ENCODE measurements at places on chromosomes 4 and X.

- peak; percentile 22 for DNase-seq
Measured at GRCh38 chr4:6840062-6840976, 57.8 kb downstream of the KIAA0232 start.

DNA sequence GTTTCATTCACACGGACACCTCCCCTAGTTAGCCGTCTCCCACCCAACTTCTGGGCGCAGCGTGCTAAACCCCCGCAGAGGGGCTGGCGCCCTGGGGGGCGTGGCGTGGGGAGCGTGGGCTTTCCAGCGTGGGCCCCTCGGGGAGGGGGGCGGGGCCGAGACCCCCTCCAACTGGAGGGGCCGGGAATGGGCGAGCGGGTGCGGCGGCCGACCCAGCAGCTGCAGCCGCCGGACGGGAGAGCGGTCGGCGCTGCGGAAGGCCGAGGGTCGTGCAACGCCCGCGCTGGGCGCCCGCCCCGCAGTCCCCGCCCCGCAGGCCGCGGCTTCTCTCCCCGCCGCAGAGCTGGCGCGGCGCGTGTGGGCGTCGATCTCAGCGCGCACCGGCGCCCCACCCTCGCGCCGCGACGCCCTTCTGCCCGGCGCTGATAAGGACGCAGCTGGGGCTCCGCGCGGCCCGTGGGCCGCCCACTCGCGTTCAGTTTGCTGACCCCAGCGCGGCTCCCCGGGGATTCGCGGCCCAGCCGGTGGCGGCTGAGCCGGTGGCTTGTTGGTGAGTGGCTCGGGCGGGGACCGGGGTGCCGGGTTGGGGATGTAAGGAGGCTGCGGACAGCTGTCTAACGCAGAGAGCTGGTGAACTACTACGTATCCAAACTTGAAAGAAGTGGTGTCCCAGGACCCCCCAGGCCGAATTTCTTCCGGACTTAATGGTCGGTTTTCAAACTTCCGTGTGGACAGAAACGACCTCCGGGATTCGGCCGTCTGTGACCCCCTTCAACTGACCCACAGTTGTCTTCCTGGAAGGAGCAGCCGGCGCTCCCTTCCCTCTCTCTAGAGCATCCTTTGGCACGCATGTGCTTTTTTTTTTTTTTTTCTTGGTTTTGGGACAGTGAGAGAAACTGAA lies 1.5 kb downstream of the FHDC1 start:
- DNase-seq = peak; percentile 77

- DNase-seq = no peak
Measured at GRCh38 chr4:22695917-22696316, 3.2 kb downstream of the GBA3 start.

GRCh38 chr4:73539386-73539785 lies 57.8 kb downstream of the AFM start:
- DNase-seq = no peak

- no peak for DNase-seq
Measured at GRCh38 chr4:78162342-78162741, 105.2 kb downstream of the FRAS1 start.

GRCh38 chr4:79042079-79042674 lies 102.9 kb upstream of the PAQR3 start:
- peak; percentile 81 for DNase-seq

DNA sequence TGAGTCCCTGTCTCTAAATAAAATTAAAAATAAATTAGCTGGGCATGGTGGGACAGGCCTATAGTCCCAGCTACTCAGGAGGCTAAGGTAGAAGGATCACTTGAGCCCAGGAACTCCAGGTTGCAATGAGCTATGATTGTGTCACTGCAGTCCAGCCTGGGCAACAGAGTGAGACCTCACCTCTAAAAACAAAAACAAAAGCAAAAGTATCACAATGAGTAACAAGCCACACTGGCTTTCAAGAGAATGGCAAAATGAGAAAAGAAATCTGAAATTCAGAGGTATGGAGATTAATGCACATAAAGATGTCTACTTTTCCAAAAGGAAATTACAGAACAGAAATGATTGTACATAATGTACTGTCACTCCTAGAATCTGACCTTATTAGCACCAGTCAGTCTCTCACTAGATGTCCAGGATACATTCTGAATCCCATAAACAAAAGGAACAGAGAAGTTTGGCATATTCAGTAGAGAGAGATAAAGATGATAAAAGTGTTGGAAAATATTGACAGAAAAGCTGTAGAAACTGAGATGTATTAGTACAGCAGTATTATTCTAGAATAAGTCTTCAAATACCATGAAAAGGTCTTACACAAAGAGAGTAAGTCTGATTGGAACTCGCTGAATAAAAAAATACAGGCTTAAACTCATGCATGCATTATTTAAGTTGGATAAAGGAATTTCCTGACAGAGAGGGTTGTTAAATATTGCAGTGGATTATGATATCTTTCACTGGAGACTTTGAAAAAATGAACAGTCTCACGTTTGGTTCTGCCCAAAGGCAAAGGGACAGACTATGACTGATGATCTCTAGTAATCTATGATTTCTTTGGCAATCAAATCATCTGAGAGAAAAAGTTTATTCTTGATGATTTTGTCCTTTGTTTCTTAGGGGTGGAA lies 102.5 kb downstream of the SH3RF1 start:
- DNase-seq = no peak

DNA sequence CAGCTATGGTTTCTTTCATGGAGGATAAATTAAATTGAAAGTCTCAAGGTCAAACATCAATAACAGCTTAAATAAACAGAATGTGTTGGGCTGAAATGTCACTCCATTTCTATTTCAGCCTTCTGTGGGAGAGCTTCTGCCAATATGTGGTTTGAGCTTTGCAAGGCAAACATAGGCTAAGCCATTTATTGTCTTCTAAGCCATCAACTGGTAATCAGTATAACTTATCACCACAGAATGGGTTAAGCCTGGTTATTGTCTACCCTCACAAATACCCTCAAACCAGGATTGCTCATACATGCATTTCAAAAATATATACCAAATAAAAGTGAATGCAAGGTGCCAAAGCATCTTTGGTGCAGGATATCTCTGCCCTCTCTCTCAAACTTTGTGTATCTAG lies 52.7 kb downstream of the GABRB1 start:
- no peak for DNase-seq

- DNase-seq = no peak
Measured at GRCh38 chr4:85399270-85399669, 75.7 kb upstream of the ARHGAP24 start.

All from eye (tissue), 1 donor.